DMS79 (cell line): ENCODE measurements at places on chromosomes 5 and 9.

- no peak for DNase-seq
These were observed 45.8 kb downstream of the TMOD1 start for GRCh38 chr9:97547098-97547829.

DNA sequence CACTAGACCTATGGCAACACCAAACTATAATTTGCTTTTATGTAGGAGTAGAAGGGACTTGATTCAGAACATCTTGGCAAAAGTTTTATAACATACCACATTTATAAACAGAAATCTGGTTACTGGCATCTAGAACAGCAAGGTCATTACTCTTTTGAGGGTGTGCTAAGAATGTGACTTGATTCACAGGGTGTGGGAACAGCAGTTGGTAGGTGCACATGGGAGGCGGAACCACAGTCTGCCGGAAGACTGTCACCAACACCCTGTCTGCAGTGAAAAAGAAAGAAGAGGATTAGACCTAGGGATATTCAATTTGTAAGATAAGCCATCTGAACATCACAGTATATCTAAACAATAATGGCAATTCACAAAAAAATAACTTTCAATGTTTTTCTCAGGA lies 23.0 kb downstream of the ELP1 start:
- DNase-seq = no peak

GRCh38 chr9:86488794-86489193 lies 134.6 kb upstream of the TUT7 start:
- no peak for DNase-seq

DNA sequence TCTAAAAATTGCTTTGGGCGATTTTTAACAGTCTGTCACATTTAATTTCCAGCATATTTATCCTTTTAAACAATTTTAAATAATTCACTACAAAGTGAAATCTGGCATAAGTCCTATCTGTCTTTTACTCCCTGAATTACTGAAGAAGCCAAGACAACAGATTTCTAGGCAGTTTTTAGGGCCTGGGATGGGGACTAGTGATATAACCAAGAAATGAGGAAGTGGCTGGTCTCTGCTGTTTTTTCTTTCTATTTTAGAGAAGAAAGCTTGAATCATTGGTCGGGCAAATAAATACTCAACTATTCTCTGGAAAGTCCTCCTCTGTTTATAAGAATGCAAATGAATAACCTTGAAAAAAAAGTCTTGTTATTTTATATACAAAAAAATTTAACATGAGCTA lies 79.7 kb upstream of the SSBP2 start:
- DNase-seq = no peak

DNA sequence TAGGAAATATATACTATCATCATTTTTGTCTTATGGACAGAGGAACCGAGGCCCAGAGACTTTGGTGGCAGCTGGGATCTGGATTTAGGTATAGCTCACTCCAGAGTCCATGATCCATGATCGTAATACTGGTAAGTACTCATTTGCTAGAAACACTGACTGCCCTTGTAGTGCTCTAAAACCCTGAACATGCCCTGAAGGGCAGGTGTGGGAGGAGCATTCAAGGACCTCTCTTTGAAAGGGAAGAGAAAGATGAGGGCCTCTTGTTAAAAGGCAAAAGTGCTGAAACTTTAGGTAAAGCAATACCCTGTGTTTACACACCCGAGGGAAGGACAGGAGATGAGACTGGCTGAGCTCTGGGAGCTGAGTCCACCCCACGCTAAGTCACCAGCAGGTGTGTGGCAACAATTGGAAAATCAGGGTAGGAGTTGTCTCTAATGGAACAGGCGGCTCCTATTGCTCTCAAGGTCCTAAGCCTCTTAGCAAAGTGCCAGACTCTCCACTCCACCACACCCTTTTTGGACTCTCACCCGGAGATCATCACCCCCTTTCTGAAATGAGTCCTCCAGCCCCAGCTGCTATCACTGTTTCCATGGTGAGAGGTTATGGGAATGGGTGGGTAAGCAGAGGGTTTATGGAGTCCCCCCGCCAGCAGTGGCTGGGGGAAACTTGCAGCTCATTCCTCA lies 34.8 kb downstream of the TRPC7 start:
- DNase-seq = peak; percentile 90

- DNase-seq = peak; percentile 96
These were observed 8.8 kb upstream of the TRAF1 start for GRCh38 chr9:120935383-120935857.

DNA sequence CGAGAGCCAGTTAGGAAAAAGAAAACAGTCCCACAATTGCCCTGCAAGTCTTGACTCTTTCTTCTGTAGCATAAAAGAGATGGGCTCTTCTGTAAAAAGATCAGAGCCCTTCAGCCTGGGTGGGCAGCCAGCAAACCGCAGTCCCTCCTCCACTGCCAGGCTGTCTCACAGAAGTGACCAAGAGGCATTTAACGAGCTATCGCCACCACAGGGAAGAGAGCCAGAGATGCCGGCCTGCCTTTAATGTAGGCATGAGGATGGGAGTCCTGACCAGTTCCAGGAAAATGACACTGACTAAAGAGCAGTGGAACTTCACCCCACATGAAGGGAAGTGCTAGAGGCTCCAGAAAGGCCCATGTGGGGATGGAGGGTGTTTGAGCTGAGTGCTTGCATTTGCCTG lies 264.6 kb downstream of the NDUFS4 start:
- no peak for DNase-seq

DNA sequence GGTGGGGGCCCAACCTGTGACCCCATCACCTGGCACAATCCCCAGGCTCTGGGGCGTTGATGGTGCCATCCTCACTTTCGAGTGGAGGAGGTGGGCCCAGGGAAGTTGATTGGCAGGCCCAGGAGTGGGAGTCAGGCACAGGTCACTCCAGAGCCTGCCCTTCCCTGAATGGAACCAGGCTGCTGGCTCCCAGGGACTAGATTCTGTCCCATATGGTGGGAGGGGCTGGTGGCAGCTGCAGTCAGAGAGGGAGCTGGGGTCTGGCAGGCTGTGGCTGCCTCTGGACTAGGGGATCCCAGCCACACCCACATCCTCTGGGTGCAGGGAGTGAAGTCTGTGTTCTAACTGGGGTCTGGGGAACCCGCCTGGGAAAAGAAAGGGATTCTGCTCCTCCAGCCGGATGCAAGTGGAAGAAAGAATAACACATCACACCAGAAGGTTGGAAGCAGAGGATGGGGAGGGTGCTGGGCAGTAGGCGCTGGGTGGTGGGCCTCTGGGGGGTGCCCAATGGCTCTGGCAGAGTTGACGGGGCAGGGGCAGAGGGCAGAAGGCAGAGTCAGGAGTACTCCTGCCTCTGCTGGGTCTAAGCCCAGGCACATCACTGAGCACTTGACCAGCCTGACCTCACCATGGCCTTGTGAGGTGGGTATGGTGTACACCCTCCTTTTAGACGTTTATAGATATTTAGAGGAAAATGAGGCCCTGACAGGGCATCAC lies 25.8 kb downstream of the CEL start:
- no peak for DNase-seq

DNA sequence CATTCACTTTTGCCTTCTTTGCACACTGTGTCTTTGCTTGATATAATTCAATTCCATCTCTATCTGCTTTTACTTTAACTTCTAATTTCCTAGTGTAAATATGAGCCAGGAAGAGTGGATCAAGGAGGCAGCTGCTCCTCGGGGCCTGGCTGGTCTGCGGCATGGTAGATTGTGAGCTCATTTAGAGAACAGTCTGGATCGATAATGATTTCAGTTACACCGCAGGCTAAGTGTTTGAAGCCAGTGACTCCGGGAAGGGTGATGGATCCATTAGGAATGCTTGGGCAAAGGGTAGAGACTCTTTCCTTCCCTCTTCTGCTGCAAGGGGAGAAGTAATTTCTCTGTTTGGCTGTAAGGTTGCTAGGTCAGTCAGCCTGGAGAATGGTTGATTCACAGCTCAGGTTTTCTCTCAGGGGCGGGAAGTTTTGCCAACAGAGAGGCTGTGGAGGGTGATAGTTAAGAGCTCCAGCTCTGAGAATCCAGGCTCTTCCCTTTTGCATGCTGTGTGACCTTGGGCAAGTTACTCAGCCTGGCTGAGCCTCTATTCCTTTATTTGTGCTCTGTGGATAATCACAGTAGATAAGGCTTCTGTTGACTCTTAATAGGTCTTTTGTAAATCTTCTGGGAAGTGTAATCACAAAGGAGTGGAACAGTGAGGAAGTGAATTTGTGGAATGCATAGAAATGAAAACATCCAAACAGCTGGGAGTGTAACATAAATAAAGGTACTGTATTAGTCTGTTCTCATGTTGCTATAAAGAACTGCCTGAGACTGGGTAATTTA lies 99.1 kb downstream of the PTTG1 start:
- no peak for DNase-seq

GRCh38 chr5:136006164-136006563 lies 22.6 kb upstream of the TGFBI start:
- no peak for DNase-seq

- DNase-seq = no peak
These were observed 1728.3 kb upstream of the CDH9 start for GRCh38 chr5:28766565-28767158.

GRCh38 chr5:4625206-4625896 lies 514.8 kb upstream of the ADAMTS16 start:
- no peak for DNase-seq

- DNase-seq = no peak
These were observed 78.4 kb downstream of the SREK1 start for GRCh38 chr5:66222455-66222854.

DNA sequence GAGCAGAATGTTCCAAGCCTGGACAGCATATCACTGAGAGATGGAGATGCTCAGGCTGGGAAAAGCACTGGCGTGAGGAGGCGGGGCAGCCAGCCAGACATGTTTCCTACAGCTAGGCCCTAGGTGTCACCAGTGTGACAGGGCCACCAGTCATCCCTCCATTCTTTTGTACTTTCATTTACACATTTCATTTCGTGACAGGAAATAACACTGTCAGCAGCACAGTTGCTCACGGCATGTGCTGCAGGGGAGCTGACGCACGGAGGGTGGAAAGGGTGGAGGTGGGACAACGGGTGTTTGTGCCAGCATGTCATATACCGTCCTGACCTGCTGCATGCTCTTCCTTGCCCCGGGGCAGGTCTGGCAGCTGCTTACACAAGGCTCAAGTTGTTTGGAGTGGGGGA lies 14.8 kb upstream of the CEMIP2 start:
- no peak for DNase-seq

- no peak for DNase-seq
These were observed 65.4 kb upstream of the C9orf72 start for GRCh38 chr9:27638716-27639115.

GRCh38 chr5:115555084-115555633 lies 10.6 kb upstream of the FEM1C start:
- DNase-seq = no peak

GRCh38 chr5:135318924-135319323 lies 80.1 kb downstream of the MACROH2A1 start:
- DNase-seq = no peak

GRCh38 chr9:37339923-37340322 lies 82.6 kb upstream of the GRHPR start:
- DNase-seq = no peak

DNA sequence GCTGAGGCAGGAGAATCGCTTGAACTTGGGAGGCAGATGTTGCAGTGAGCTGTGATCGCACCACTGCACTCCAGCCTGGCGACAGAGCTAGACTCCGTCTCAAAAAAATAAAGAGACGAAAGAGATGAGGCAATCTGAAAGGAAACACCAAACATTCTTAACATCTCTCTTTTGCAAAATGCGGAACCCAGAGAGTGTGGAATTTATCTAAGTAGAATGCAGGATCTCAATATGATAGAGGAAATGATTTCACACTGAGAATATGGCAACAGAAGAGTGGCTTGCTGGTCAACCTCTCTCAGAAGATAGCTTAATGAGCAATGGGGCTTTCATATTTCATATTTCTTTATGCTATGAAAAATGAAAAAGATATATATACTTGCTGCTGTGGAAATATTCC lies 33.4 kb upstream of the PCA3 start:
- DNase-seq = no peak

- no peak for DNase-seq
These were observed 28.0 kb downstream of the RFK start for GRCh38 chr9:76366275-76366674.

GRCh38 chr5:155532621-155533311 lies 519.2 kb downstream of the KIF4B start:
- DNase-seq = no peak

DNA sequence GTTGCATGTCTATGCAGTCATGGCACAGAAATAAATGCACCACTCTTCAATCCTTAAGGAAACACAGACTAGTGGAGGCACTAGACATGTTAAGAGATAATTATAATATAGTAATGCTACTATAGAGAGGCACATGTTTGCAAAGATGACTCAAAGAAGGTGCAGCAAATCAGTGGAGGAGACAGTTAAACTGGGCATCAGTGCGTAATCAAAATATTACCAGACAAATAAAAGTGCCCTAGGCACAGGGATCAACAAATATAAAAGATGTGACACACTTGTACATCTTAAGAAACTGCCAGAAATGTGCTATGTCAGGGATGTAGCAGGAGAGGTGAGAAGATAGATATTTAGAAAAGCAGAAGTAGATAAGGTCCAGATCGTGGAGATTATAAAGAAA lies 642.1 kb downstream of the SLCO4C1 start:
- no peak for DNase-seq

GRCh38 chr5:141393267-141393666 lies 834 bp downstream of the PCDHGA8 start:
- no peak for DNase-seq

- no peak for DNase-seq
These were observed 226.3 kb downstream of the SMARCA2 start for GRCh38 chr9:2241461-2241835.

DNA sequence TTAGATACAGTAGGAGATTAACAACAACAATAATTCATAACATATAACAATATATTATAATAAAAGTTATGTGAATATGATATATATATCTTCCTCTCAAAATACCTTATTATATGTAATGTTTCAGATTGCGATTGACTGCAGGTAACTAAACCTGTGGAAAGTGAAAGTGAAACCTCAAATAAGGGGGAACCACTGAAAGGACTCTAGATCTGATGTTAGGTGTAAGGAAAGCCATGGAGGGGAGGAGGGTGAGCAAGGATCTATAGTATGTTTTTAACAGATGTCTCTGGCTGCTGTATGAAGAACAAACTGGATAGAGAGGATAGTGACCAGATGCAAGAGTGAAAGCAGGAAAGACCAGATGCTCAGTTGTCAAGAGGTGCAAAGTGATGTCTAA lies 5.8 kb upstream of the FSTL4 start:
- no peak for DNase-seq

DNA sequence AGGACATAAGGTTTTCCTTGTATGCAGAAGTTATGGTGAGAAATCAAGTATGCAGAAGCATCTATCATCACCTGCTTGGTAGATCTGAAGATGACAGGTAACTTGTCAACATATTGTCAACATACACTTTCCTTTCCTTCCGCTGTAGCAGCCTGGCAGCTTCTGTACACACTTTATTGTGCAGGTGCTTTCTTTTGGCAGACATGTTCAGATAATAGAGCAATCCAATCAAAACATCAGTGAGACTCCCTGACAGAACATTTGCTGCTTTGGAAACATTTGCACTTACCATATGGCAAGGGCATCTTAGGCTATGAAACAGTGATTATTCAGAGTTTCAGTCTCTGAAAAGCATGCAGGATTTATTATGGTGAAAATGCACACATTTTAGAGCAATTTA lies 161.1 kb upstream of the CDH12 start:
- no peak for DNase-seq

DNA sequence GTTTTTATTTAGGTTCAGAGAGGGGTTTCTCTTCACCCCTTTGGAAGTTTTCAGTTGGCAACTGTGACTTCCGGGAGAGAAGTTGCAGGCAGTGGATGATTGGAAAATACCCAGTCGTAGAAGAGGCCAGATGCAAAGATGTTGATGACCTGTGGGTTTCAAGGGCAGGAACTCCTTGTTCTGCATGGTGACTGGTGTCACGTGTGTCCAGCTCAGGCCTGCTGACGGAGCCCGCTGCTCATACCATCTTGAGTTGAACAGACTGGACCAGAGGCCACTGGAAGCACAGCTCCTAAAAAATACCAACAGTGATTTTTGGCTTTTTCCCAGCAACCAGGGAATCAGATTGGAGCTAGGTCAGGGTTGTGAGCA lies 243.9 kb upstream of the KLF4 start:
- DNase-seq = no peak
